A549 treated with CpdA at 1 μM for 4 hours (cell line): ENCODE measurements at places on chromosomes 16 and 17. TPM values are rescaled to one million over a fixed set of nuclear protein-coding genes. Genes with fewer than 3 reads are reported as not detected.

The SULT1A4 gene
- total RNA-seq, result 32.7 to 44.2 TPM (median 38.5 TPM) in 5 replicates

The TMC5 gene
- total RNA-seq, result 6.1 to 9.3 TPM (median 7.5 TPM) in 5 replicates

The LIMD2 gene
- 9.4 to 14.6 TPM (median 10.9 TPM) in 5 replicates for total RNA-seq

The ZFP3 gene
- total RNA-seq, result 0.68 to 1.2 TPM (median 0.89 TPM) in 5 replicates
